ENCODE measurements at places on chromosomes 3 and 15.

GRCh38 chr15:37054336-37054735 is 46.0 kb downstream of the MEIS2 start:
- no peak for DNase-seq

DNA sequence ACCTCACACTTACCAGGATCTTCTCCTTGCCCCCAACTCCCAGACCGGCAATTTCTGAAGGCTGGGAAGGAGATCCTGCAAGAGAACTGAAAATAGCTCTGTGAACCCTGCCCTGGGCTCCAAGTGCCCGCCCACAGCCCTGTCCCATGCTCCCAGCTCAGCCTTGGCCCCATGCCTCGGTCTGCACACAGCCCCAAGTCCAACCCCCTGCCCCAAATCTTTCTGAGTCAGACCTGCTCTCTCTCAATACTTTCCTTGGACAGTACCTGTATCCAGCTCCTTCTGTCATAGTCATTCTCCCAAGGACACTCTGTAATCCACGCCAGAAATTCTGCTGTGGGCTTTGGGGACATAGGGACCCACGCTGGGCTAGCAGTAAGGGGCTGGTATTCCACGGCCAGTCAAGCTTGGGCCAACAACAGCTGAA is 6.3 kb upstream of the SMAD3 start:
- no peak for DNase-seq

DNA sequence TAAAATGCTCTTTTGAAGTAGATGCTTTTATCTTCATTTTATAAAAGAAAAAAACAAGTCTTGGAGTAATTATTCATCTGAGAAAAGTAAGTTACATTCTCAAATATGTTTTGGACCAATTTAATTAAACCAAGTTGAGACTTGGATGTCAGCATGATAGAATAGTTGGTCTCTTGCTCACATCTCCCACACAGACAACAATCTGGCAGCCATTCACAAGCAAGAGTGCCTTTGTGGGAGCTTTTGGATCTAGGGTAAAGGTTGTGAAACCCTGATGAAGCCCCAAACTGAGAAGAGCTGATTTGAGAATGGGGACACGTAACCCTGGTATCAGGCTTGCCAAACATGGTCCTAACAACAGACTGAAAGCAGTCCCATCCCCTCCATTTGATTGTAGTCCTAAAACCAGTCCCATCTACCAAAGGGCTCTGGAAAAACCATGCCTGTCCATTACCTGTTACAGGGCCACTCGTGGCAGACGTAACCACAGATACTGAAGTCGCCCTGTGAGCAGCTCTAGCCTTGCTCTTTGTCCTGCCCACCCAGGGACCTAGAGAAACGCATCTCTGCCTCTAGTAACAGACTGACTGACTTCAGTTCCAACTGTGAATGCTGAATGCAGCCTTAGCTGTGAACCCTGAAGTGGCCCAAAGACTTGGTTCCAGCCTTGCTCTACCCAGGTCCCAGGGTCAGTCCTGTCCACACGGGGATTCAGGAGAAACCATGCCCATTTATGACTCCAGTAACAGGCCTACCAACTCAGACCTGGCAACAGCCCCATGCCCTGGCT is 145.5 kb upstream of the SYNPR start:
- DNase-seq, result no peak

- DNase-seq, result no peak
These were observed 6.3 kb downstream of the OXSR1 start for GRCh38 chr3:38171622-38172021.

DNA sequence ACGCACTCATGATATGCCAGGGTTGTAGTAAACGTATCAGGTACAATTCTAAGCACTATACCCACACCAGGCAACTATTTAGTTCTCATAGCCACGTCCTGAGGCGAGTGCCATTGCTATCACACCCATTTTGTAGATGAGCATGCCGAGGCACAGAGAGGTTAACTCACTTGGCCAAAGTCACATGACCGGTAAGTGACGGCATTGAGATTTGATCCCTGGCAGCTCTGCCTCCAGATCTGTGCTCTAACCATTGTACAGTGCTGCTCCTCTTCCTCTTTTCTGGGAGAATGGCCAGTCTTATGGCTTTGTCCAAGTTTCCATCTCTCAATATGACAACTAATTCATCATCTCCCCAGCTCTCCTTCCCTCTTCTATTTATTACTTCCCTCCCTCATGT is 18.9 kb upstream of the ATP2B2 start:
- no peak for DNase-seq

- no peak for DNase-seq
These were observed 11.4 kb upstream of the RAB8B start for GRCh38 chr15:63178034-63178433.

DNA sequence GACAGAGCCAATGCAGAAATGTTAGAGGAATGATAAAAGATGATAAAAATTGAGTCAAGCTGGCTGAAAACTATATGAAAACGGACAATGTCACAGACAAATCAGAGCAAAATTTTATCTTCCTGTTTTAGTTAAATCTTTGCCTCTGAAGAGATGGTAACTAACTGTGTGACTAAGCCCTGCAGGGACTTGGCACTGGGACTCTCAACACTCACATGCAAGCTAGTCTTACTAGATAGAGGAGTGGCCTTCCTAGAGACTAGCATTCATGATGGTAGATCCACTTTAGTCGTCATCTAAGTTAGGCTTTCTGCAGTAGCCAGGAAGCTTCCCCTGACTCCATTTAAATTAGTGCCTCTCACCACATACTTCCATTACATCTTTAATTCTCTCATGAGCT is 4.1 kb downstream of the CCDC191 start:
- no peak for DNase-seq

DNA sequence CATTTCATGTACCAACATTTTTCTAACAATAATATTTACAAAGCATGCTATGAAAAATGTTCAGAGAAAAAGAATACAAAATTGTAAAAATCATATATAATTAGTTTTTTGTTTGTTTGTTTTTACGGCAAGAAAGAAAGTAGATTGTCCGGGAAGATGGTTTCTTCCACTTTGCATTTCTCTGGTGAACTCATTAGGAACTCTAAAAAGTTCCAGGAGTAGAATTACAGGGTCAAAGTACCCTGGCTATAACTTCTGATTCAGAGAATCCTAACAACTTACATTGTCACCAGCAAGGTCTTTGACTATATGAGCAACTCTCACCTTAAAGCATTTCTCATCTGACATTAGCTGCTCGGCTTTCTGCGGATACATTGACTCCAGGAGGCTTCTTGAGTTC is 196.7 kb downstream of the PDE8A start:
- no peak for DNase-seq

DNA sequence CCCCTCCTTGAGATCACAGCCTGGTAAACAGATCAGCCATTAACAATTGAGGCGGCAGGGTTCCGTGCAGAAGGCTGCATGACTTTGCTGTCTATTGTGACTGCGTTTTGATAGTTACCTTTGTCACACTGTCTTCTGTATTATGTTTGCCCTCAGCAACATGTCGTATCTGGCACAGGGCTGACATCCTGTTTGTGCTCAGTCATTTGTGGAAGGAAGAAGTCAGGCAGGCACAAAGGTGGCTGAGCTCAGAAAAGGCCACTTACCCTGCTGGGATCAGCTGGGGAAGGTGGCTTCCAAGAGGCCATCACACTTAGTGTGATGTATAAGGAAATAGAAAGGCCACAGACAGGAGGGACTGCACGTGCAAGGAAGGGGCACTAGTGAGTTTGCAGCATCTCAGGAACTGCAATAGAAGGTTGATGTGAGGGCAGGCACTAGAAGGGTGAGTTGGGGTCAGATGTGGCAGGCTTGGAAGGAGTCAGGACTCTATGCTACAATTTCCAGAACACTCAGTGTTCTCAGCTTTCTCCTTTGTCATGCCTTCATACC is 13.4 kb downstream of the PML start:
- DNase-seq, result no peak

GRCh38 chr3:123021996-123022510 is 5.5 kb downstream of the SEMA5B start:
- DNase-seq, result no peak

- no peak for DNase-seq
These were observed 71.7 kb upstream of the ABHD2 start for GRCh38 chr15:89016549-89017041.

GRCh38 chr15:51403072-51403878 is 61.8 kb downstream of the GLDN start:
- no peak for DNase-seq

DNA sequence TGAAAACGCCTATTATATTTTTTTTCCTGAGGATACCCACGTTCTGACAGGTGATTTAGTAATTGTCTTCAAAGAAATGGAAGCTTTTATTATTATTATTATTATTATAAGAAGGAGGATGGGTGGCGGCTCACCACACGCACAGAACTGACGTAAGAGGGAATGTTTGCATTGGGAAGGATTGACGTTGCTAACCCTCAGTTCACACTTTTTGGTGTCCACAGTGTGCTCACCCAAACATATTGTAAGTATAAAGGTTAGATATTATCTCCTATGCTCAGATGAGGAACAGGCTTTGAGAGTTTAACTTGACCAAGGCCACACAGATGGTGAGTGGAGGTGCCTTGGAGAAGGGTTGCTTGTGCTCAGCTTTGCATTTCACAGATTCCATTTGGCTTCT is 533.5 kb upstream of the TBL1XR1 start:
- no peak for DNase-seq

DNA sequence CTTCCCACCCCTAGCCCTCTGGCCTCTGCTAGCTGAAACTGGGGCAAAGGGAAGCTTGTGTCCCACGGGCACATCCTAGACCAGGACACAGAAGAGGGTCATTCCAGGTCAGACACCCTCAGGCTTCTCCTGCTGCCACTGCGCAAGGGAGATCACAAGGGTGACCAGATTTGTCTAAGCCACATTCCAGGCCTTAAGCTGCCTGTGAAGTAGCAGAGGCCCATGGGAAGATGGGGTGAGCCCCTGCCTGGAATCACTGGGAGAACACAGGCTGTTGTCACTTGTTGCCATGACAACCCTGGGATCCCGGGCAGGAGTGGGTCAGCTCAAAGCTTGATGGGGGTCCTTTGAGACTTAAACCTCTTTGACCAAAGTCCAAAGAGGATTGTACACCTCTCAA is 10.8 kb downstream of the STRA6 start:
- no peak for DNase-seq

DNA sequence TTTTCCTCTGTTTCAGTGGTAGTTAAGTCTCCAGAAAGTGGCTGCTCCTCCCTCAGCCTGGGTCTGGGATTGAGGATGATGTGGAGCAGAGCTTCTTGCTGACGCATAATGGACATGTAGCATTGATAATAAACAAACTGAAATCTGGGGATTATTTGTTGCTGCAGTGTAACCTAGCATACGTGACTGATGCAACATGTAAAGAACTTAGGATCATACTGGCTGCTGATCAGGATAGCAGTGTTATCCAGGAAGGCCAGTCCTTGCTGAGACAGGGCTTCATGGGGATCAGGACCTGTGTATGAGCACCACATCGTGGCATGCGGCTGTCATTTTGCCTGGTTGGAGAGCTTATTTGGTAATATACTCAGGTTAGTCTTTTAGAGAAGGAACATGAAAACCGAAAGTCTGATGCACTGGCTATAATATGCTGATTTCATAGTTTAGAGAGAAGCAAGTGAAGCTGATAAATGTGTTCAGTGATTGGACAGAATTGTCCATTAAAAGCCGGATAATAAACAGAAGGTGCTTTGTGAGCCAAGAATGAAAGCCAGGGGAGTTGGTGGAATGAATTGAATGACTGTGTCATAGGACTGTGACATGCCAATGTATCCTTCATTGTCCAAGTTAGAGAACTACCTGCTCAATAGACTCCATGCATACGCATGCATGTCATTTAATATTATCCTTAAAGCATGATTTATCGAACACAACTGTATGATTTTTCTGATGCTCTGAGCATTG is 4.1 kb downstream of the MINAR1 start:
- DNase-seq, result no peak

DNA sequence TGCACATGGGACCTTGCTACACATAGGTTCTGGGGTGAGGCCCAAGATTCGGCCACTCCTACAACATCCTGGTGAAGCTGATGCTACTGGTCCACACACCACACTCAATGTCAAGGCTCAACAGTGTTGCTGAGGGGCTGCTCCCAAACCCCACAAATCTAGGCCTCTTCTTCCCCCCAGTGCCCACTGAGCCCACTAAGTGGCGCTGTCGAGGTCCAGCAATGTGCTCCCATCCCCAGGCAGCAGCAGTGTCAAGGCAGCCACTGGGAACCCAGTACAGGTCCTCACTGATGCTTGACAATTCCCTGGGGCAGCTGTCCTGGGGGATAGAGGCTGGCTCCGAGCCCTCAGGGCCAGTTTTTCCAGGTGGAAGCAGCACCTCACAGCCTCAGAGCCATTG is 21.5 kb downstream of the SCN5A start:
- no peak for DNase-seq

DNA sequence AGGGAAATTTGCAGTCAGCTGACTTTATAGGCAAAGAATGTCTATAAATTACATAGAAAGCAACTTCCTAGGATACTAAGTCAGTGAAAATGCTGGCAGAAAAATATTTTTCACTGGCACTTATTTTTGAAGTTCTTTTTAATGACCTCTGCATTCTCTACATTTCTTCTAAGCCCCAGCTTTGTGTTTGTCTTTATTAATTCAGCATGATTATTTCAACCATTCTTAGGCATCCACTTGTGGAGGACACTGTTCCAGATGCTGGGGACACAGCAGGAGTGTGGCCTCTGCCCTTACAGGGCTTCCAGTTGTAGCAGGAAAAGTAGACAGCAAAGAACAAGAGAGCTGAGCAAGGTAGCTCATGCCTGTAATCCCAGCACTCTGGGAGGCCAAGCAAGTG is 15.0 kb downstream of the LRRK1 start:
- no peak for DNase-seq

DNA sequence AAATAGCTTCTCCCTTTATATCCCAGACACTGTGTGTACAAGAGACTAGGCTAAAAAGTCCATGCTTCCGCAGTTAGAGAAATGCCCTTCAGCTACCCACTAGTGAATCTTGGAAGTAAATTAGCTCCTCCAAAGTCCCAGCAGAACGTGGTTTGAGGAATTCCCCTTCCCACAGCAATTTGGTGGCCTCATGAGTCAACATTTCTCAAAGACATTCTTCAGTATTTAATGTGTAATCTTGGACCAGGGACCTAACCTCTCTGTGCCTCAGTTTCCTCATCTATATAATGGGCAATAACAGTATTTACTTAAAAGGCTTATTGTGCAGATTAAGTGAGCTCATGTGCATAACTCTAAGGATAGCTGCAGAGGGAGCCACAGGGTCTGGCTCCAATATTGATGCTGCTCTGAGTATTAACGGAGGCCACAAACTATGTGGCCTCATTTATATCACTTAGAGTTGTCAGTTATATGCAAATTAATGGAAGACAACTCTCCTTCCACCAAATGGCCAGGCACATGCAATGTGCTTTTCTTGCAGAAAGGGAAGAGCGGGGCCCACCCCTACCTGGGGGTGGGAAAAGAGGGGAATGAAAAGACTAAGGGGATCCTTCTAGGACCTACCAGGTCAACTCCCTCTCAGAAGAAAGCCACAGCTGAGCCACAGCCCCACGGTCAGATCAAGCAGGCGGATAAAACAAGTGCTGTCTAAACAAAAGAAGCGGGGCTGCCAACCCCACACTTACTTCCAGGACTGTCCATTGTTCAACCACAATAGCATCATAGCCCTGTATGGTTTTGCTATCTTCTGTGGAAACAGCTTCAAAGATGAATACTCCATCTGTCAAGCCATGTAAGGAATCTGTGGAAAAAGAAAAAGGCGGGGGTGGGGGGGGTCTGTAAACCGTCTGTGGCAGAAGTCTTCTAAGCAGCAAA is 92.4 kb downstream of the OXNAD1 start:
- DNase-seq, result no peak

- DNase-seq, result no peak
These were observed 153.4 kb downstream of the ERC2 start for GRCh38 chr3:56314842-56315241.

All from stimulated activated CD4-positive, alpha-beta T cell treated with anti-CD3 and anti-CD28 coated beads, Interleukin-12 subunit alpha, Interleukin-12 subunit beta, amount 100 ng/mL, for 24 hours (primary cell).